NCI-H1694 (cell line): ENCODE measurements at places on chromosomes 12 and 14.

- DNase-seq = no peak
These were observed 305.4 kb downstream of the BCL11B start for GRCh38 chr14:98966475-98967162.

- no peak for DNase-seq
These were observed 167.6 kb downstream of the NAV3 start for GRCh38 chr12:77998236-77998786.

DNA sequence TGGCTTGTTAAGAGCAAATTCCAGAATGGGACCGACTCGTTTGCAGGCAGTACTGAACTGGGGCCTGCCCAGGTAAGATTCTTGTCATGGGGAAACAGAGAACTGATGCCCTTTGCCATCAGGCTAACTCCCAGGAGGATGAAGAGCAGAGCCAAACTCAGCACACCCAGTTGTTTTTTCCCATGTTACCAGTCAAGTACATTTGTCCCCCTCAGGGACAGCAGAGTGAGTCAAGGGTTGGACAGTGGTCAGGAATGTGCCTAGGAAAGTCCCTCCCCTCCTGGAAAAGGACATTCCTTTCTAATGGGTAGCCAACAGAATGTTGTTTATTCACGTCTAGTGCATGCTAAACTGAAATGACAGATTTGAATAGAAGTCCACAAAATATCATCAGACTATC, 1.6 kb downstream of the ART4 start:
- no peak for DNase-seq

GRCh38 chr12:79161249-79161934, 296.8 kb downstream of the SYT1 start:
- DNase-seq = no peak

GRCh38 chr12:45166056-45166455, 49.8 kb upstream of the ANO6 start:
- DNase-seq = no peak

- DNase-seq = no peak
These were observed 128.9 kb downstream of the CCER1 start for GRCh38 chr12:90826036-90826435.

DNA sequence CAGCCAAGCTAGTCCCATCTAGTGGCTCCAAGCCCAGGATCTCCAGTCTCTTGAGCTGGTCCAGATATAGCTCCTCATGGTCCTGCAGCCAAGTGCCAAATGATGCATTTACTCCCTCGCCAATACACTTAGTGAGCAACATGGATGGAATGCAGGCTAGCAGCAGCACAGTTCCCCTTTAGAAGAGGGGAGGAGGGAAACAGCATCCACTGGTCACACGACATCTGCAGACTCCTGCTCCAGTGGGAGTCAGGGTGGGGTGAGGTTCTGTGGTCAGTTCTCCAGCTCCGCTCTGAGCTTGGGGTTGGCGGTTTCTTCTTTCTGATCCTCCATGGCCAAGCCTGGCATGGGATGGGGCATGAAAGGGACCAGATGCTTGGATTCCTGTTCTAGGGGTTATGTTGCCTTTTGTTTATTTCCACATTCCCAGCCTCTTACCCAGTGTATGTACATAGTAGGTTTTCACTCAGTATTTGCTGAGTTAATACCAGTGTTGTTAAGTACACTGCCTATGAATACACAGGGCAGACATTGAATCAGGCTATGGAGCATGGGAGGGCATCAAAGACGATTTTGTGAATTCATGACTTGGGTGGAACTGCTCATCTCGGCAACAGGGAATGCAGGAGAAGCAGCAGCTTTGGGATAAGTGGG, 57.3 kb downstream of the GALNT16 start:
- DNase-seq = no peak

GRCh38 chr14:100612986-100613385, 25.8 kb upstream of the BEGAIN start:
- no peak for DNase-seq

DNA sequence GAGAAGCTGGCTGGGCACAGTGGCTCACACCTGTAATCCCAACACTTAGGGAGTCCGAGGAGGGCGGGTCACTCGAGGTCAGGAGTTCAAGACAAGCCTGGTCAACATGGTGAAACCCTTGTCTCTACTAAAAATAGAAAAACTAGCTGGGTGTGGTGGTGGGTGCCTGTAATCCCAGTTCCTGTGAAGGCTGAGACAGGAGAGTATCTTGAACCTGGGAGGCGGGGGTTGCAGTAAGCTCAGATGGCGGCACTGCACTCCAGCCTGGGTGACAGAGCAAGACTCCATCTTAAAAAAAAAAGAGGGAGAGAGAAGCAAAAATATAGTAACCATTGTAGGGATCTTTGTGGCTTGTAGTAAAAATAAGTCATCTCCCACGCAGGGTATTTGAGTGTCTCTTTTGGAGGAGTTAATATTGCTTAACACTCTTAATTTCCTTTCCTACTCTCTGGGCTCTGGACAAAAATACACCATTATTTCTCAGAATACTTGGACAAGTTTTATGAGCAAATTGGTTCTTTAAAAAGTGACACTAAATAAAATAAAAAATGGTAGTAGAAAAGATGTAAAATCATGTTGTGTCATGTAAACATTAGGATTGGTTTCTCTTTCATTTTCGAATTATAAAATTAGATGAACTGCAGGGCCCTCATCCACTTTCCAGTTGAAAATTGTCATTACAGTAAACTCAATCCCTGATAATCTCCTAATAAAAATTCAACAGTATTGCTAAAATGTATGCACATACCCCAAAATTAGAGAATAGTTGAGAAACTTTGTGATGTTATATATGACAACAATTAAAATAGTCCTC, 61.1 kb upstream of the C12orf71 start:
- DNase-seq = no peak

GRCh38 chr12:113638460-113638775, 166.7 kb upstream of the LHX5 start:
- no peak for DNase-seq

GRCh38 chr14:38994731-38995130, 108.3 kb downstream of the SEC23A start:
- DNase-seq = peak; percentile 53

DNA sequence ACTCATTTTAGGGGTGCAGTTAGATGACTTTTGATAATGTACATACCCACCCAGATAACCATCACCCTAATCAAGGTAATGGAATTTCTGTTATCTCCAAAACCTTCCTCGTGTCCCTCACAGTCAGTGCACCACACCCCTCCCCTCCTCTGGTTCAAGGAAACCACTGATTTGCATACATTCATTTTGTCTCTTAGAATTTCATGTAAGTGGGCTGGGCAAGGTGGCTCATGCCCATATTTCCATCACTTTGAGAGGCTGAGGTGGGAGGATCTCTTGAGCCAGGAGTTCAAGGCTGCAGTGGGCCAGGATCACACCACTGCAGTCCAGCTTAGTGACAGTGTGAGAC, 15.7 kb downstream of the ADIPOR2 start:
- DNase-seq = no peak

DNA sequence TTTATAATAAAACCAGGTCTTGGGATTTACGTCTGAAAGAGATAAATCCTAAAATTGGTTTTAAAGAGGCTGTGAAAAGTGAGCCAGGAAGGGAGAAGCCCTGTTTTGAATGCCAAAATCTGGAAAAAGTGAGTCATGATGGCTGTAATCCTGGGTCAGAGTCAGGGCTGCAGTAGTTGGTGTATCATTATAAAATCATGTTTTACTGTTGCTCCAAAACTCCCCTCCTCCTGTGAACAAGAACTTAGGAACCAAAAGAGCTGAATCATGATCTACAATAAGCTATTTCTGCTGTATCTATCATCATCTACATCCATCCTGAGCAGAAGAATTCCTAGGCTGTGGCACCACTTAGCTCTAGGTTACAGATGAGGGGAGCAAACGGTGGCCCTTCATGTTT, 79.3 kb downstream of the LMO3 start:
- no peak for DNase-seq

DNA sequence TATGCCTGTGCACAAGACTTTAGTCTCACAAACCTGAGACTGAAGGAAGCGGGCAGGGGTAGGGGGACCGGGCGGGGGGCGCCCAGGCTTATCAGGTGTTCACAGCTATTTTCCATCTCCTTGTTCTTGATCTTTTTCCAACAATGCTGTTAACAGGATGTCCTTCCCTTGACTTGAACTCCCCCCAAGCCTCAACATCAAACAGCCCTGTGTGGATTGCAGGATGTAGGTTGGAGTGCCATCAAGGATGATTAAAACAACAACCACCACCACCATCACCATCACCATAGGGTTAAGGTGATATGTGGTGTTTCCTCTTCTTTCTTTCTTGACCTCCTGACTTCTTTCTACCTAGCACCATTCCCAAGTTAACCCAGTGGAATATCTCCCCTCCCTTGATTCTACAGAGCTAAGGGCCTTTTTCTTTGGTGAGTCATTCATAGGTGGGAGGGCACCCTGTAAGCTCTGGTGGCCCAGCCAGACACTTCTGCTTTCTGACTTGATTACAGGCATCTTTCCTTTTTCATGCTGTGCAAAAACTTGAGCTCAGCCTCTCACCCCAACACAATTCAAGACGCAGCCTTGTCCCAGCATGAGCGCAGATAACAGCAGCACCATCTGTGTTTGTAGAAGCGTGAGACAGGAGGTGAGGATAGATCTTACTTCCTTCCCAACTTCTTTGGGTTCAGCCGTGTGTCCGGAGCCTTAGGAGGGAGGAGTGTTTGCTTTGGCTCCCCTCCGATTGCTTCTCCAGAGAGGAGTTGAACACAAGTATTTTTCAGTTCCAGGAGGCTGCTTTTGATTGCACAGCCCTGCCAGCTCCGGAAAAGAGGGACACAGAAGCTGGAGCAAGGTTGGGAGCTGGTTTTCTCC, 26.8 kb downstream of the FLVCR2 start:
- DNase-seq = no peak

DNA sequence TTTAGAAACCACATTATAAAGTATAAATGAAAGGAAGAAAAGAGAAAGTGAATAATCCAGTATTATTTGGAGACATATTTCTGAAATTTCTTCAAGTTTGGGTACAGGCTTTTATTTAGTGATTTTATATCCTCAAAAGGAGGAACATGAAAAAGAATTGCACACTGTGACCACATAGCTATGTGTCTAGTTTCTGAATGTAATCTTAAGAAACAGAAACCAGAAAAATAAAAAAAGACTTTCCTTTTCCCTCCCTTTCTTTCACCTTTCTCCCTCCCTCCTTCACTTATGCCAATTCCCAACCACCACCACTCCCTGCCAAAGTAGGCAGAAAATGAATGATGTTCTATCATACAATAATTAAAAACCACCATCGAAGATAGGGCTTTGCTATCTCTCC, 189.6 kb downstream of the PRKD1 start:
- no peak for DNase-seq

GRCh38 chr12:2023365-2023764, 19.1 kb upstream of the DCP1B start:
- no peak for DNase-seq

- peak; percentile 77 for DNase-seq
These were observed 28.9 kb upstream of the MAPKAPK5 start for GRCh38 chr12:111812881-111813741.

DNA sequence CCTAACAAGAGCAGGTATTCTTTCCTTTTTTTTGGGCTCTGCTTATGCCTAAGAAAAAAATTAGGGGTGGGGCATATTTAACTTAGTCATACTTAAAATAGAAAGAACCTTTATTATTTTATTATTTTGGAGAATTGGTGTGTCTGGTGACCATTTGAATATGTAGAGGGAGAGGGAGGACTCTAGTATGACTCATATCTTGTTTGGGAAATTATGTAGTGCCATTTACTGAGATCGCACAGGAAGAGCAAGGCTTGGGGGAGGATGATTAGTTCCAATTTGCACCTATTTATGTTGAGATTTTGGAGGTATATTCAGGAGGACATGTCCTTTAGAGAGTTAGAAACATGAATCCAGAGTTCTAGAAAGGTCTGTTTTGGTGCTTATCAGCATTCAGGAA, 9.9 kb downstream of the ZNF410 start:
- DNase-seq = no peak

DNA sequence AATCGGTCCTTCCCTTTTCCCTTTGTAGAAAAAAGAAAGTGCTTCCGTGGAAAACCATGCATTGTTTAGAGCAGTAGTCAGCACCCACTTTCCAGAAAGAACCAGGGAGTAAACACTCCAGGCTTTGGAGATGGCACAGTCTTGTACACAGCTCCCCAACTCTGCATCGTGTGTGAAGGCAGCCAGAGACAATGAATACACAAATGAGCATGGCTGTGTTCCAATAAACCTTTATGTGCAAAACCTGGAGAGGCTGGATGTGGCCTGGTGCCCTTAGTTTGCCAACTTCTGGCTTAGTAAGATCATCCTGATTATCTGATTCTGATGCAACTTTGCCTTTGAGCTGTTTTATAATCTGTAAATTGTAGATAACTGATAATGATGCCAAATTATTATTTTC, 463.4 kb upstream of the TMEM132C start:
- no peak for DNase-seq

- DNase-seq = no peak
These were observed 269.4 kb upstream of the E2F7 start for GRCh38 chr12:77334806-77335205.

DNA sequence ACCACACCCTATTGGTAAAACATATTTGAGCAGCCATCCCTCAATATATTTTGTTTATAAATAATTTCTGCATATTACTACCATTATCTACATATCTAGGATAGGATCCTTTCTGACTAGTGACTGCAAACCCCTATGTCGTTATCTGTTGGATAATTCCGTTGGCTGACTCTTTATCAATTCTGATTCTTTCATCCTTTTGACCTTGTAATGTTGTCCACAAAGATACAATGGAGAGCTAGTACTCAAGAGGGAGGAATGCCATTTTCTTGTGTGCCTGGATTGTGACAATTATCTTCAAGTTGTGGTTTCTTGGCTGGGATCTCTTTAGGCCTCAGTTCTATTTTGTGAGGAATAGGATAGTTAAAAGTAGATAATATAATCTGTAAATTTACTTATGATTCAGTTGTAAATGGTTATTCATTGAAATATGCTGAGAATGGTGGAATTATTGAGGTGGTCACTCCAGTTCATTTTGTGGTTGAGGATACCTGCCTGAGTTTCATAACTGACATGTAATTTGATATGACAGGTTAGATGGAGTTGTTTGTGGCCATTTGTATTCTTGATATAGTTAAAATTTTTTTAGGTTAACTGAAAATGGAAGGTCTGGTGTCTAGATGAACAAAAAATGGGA, 10.1 kb downstream of the CHST11 start:
- no peak for DNase-seq

- DNase-seq = no peak
These were observed 42.3 kb upstream of the FRMD6 start for GRCh38 chr14:51609251-51609954.

- no peak for DNase-seq
These were observed 35.8 kb downstream of the CKAP4 start for GRCh38 chr12:106211973-106212372.

GRCh38 chr14:50299585-50299984, 12.4 kb downstream of the L2HGDH start:
- no peak for DNase-seq

GRCh38 chr12:18581232-18581962, 156.4 kb downstream of the PLCZ1 start:
- DNase-seq = no peak
